ENCODE measurements at places on chromosomes 7 and 10.

- no peak for DNase-seq
Observed at GRCh38 chr7:1924258-1924817, 254.3 kb downstream of the ELFN1 start.

DNA sequence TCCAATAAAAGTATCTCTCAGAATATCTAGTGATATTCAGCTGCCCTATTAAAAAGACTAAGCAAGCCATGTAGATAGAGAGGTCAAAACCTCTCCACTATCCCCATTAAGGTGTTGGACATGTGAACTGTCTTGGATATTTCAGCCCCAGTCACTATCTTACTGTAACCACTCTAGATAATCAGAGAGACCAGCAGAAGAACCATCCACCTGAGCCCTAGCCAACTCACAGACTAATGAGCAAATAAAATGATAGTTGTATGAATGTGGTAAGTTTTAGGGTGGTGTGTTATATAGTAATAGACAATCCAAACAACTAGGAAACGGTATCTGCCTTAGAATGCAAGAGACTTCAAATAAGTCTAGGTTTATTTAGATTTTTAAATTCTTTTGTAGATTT lies 268.6 kb upstream of the KLF14 start:
- DNase-seq, result no peak

- DNase-seq, result no peak
Observed at GRCh38 chr7:2004841-2005725, 227.7 kb downstream of the MAD1L1 start.

DNA sequence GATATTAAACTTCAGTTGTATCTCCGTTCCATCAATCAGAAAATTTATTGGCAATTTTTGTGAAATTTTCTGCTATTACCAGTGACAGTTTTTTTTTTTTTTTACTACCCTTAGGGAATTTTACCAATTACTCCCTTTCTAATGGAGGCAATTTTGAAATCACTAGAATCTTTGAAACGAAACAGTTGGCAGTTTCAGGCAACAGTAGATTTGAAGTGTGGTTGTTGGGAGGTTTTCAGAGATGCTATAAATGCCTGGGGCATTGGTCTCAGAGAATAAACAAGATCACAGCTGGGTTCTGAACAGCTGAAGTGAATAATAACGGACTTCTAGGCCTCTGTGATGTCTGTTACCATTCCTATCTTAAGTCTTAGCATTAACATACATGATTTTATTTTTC lies 535.9 kb upstream of the POT1 start:
- DNase-seq, result no peak

DNA sequence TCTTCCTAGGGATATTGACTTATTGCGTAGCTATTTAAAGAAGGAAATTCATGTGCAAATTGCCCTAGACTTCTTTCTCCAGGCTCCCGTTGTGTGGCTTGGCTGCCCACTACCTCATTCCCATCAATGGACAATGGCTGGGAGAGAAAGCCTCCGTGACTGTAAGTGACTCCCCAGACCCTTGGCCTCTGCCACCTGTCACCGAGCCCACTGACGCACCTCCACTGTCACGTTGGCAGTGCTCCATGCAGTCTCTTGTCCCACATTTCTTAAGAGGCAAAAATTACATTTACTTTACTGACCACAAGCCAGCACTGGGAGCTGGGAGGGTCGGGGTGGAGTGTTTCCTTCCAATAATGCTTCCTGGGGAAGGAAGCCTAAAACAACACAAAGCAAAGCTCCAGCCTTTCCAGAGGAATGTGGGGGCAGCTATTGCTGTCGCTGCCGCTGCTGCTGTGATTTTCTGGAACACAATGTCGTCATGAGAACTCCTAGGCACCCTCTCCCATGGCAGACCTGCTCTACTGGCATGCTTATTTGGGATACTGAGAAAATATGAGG lies 89.7 kb upstream of the STEAP1B start:
- DNase-seq, result no peak

- DNase-seq, result no peak
Observed at GRCh38 chr7:95180-95862, 97.0 kb upstream of the FAM20C start.

DNA sequence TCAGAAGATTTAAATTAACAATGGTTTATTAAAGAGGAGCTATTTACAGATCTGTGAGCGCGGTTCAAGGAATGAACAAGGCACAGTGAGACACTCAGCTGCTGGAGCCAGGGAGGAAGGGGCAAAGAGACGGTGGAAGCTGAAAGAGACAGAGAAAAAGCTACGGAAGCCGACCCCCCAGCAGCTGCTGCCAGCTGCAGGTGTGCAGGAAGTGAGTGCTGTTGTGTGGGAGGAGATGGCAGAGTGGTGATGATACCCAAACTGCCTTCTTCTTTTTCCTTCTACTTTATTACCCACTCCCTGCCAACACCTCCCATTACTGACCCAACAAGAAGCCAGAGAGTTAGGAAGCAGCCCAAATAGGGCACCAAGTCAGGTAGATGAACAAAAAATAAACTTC lies 41.9 kb upstream of the MBL2 start:
- DNase-seq, result no peak

DNA sequence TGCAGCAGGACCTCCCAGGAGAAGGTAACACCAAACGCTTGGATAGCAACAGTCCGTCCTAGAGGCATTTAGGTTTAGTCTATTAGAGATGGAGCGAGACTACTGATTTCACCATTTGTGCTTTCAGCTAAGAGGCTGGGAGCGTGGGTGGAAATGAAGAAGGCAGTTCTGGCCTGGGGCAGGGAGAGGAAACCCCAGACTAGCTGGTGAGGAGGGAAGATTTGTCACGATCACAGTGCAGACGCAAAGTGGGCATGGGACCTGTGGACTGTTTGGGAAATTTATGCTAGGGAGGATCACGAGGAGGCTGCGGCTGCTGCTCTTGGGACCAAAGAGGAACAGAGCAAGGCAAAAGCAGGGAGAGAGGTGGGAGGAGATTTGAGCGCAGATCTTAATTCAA lies 130.4 kb upstream of the AOAH start:
- DNase-seq, result no peak

DNA sequence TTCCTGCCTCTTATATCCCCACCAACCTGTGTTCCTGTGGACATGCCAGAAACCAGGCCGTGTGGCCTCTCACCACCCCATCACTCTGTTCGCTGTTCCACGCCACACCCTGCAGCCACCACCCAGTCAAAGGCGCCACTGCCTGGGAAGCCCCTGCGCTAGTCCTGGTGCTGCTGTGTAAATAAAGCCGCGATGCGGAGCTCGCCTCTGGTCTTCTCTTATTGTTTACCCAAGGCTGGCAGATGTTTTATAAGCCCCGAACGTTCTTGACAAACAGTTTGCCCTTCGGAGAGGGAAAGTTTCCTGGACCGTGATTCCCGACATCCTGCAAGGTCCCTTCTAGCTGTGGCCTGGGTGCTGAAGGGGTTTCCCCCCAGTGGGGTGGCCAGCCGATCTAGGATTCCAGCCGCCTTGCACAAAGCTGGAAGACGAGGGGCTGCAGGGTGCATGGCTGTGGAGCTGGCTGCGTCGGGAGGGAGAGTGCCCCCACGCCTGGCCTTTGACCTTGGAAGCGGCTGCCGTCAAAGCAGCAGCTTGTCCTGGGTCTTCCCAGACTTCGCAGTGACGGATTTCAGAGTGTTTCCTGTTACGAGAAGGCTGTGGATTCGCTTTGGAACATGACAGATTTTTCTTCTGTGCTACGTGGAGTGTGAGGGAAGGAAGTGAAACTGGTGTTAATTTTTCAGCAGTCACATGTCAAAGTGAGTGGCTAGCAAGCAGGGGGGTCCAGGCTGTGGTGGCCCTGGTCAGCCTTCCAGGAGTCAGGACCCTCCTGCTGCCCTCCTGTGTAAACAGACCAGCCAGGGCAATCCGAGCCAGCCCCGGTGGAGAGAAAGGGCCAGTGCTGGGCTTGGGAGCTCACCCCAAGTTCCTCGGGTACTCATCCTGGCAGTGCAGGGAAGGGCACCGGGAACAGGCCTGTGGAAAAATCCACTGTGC lies 61.6 kb downstream of the LHPP start:
- DNase-seq, result no peak

- DNase-seq, result no peak
Observed at GRCh38 chr10:49217645-49218044, 29.5 kb upstream of the TMEM273 start.

GRCh38 chr7:118080947-118081346 lies 103.0 kb upstream of the LSM8 start:
- peak; percentile 90 for DNase-seq

GRCh38 chr7:95526128-95526738 lies 40.5 kb downstream of the ASB4 start:
- DNase-seq, result no peak

DNA sequence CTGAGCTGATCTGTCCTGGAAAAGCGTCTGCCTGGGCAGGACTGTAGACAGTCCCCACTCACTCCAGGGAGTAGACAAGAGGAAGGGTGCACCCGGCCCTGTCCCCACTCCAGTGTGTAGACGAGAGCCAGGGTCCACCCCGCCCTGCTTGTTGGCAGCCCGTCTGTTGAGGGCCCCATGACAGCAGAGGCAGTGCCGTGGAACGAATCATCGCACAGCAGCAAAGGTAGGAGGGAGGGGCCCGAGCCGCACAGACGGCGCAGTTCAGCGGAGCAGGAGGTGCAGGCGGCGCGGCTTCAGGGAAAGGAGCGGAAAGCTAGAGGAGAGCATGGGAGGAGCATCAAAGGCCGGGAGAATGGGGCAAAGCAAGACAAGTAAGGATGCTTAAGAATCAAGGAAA lies 93.0 kb downstream of the DYNC2I1 start:
- DNase-seq, result no peak

GRCh38 chr10:88465765-88466164 lies 117.4 kb downstream of the RNLS start:
- no peak for DNase-seq
